ENCODE measurements at places on chromosomes 12 and 14.

DNA sequence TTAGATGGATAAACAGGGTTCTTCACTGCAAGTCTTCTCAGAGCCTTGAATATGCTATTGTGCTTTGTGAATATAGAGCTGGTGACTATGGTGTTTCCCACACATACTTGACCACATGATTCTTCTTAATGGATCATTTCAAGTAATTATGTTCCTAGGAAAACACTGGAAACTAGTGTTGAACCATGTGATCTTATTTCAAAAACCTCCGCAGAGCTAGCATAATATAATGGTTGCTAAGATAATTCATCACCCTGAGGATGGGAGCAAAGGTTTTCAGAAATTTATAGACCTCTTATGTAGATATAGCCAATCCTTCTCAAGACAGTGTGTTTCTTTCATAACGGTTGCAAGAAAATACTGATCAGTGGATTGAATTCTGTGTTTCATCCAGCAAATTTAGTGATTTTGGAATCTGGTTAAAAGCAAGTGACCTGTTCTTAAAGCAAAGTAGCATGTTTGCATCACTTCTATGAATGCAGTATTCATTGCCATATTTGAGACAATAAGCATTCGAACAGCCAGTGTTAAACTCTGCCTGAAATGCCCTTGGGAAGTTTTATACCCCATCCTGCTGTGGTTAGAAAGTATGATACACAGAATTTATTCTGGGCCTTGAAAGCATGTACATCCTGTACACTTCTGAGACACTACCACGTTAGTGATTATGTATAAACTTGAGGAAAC is 341.0 kb upstream of the E2F7 start:
- no peak for DNase-seq

- no peak for DNase-seq
Observed at GRCh38 chr12:80217011-80217535, 117.7 kb downstream of the OTOGL start.

DNA sequence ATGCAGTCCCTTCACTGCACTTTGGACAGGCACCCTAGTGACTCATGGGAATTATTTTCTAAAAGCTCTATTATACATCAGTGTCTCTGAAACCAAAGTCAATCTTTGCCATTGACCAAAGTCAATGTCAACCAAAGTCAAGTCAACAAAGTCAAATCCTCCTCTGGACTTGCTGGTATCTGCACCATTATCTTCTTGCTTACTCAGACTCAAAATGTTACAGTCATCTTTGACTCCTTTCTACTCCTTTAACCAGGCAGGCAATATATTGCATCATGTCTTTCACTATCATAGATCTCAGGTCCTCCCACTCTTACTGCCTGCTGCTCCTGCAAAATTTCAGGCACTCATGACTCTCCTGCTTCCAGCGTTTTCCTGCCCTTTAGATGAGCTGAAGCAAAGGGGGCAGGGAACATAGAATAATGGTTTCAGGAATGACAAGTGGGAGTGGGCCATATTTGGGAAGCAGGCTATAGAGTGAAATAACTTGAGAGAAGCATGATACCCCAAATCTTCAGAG is 39.2 kb downstream of the IGF1 start:
- DNase-seq = no peak

- peak; percentile 5 for DNase-seq
Observed at GRCh38 chr14:44403193-44403592, 103.9 kb downstream of the FSCB start.

DNA sequence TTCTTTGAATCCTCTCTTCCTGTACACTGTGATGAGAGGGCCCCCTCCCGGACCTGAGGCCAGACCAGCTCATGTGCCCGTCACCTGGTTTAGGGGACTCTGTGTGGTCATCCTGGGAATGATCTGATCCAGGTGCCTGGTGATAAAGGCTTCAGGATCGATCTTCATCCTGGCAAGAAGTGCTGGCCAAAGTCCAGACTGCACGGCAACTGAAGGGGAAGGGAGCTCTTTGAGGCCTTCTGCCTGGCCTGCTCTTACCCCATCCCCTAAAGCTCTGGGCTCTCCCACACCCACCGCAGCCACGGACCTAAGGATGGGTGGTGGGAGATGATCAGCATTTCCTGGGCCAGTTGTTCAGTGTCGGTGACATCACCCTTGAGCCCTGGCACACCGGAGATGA is 31.8 kb downstream of the GCN1 start:
- DNase-seq = no peak

DNA sequence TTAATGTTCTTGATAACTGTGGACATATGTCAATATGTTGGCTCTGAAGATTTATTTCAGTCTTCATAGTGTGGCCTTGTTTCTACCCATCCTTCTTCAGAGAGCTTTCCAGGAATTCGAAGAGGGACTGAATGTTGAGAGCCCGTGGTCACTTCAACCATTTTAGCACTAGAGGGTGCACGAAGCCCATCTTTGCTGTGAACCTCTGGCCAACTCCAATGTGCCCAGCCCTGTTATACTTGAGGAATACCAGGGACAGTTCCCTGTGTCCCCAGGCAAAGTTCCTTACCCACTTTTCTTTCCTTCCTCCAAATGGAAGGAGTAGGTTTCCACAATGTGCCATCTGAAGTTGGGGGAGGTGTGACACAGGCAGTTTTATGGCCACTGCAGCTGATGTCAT is 603.5 kb downstream of the RPL10L start:
- DNase-seq = no peak

DNA sequence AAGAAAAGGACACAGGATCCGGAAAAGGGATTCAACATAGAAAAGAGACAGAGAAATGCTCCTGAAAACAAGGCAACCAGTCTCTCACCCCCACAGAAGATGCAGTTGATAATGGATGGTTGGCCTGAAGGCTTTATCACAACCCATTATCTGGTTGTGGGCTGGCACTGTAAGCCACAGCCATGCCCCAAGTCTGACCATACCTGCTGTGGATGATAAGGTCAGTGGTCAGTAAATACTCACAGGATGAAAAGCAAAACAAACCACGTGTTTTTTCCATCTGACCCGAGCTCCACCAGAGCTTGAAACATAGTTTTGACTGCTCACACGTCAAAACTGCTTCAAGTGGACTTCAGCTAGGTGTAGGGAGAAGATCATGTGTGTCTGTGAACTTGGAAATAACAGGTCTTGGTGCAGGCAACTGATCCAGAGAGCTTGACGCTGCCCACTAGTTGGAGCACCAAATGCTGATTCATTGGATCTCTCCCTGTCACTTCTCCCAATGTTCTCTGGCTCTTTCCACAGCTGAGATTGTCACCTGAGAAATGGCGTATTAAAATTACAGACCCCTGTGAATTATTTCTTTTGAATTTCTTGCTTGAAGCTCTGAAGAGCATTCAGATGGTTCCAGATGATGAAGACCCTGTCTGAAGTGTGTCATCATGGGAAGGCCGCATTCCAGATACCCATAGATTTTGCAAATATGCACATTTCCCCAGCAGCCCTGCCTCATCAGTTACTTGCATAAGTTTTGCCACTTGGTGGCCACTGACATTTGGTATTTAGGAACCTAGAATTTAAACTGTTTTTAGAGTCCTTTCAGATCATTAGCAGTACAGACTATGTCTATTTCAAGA is 8.5 kb downstream of the TMEM233 start:
- DNase-seq = no peak

GRCh38 chr14:69559581-69560011 is 15.1 kb downstream of the CCDC177 start:
- DNase-seq = peak; percentile 73

DNA sequence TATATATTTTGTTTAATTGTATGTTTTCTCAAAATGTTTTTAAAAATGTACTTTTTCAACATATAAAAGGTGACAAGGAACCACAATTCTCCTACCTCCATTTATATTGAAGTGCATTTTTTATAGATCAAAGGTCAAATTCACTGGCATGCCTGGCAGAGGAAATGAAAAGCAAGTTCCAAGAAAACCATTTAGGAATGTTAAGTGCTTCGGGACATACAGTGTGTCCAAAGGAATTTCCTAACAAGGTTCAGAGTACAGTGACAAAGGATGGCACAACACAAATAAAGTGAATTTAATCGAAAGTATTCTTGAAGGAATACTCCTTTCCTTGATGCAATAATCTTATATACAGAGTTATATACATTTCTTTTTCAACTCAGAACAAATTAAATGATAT is 242.3 kb downstream of the CCER1 start:
- DNase-seq = no peak

DNA sequence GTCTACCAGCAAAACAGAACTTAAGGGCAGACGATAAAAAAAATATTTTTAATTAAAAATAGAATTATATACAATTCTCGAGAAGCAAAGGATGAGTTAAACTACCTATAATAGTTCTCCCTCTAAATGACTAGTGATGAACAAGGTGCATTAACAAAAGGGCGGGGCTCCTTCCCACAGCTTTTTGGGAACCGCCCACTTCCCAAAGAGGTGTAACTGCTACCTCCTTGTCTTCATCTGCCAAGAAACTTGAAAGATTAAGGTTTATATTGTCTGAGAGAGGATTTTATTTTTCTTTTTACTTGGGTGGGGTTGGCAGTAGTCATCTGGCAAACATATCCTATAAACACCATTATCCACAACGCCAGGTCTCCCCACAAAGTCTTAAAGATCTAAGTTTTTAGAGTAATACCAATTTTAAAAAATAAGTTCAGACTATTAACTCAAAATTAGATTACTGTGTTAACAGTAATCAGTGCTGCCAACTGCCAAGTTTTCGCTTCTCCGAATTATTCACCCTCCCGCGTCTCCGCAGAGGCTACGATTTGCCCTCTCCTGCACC is 938 bp downstream of the RALGAPA1 start:
- DNase-seq = no peak

- no peak for DNase-seq
Observed at GRCh38 chr12:101671833-101672232, 25.6 kb upstream of the CHPT1 start.

DNA sequence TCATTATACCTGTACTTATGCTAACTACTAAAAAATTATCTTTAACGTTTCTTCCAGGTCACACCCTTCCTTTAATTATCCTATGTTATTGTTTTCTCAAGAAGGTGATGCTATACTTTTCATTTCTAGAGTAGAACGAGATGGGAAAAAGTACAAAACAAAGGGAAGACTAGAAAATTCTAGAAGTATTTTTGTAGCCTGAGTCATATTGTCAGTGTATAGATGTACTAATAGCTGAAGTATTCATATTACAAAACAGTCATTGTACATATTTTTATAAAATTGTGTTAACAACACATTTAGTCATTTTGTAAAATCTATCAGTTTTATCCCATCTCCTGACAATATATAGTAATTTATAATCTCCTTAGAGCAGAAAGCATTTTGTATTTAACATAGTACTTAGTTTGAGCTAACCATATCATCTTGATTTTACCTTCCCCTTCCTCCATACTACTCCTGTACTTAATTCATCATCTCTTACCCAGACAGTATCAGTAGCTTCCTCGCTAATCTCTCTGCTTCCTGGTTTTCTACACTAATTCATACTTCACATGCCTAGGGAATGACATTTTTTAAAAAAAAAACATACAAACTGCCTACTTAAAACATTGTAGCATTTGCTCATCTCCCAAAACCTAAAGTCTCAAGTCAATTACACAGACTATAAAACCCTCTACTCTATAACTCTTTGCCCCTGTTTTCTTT is 920.9 kb downstream of the RPS29 start:
- no peak for DNase-seq

GRCh38 chr14:29630566-29631160 is 297.0 kb downstream of the PRKD1 start:
- no peak for DNase-seq

DNA sequence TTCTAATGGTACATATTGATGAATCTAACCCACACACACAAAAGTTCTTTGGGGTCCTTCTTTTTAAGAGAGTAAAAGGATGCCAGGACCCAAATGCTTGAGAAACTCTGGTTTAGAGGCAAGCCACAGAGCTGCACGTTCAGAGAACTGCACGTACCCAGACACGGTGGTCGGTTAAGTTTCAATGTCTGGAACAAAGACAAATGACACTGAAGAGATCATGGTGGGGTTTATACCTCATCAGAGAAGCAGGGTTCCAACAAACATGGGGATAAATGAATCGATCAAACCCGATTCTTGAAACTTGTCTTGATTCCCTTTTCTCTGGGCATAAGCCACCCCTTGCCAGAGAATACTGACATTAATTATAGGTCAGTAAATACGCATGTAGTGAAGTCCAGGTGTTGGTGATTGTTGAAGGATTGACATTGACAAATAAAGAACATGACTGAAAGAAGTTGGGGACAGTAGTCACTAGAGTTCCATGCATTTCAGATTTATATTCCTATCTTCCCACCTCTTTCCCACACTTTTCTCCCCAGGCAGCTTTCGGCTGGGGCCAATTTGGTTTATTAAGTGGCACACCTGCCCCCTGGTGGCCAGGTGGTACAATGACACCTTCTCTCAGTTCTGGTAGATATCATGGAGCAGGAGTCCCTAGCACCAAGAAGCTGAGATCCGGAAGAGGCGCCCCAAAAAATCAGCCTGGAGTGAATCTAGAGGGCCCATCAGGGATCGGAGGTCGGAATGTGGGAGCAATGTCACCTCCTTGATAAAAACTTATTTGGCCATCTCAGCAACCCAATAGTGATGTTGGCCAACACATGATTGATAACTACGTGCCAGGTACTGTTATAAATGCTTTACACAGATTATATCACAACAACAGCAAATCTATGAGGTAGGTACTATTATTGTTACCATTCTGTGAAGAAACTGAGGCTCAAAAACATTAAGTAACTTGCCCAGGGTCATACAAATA is 17.8 kb upstream of the HDAC7 start:
- DNase-seq = peak; percentile 71

DNA sequence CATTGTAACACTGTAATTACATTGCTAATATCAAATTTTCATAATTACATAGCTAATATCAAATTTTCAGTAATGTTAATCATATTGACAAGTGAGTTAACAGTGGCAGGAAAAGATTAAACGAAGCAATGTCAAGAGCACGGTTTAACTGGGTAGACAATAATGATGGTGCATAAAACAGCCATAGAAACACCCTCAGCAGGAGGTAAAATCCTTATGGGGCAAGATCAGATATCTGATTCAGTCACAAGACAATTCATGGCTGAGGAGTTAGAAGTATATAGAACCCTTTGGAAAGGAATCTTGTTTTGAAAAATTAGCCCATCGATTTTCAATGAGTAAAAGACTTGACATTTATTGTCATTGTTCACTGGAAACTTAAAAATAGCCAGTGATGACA is 190.6 kb downstream of the SLC2A13 start:
- no peak for DNase-seq

GRCh38 chr14:24093207-24093900 is 757 bp upstream of the PCK2 start:
- DNase-seq = no peak

- no peak for DNase-seq
Observed at GRCh38 chr12:3012786-3013185, 53.6 kb downstream of the TEAD4 start.

- DNase-seq = no peak
Observed at GRCh38 chr14:69288956-69289705, 29.2 kb downstream of the GALNT16 start.

- no peak for DNase-seq
Observed at GRCh38 chr14:50070840-50071548, 45.4 kb downstream of the VCPKMT start.

GRCh38 chr12:20364501-20364900 is 3.8 kb upstream of the PDE3A start:
- no peak for DNase-seq
